ENCODE measurements at places on chromosomes 3 and 15.

DNA sequence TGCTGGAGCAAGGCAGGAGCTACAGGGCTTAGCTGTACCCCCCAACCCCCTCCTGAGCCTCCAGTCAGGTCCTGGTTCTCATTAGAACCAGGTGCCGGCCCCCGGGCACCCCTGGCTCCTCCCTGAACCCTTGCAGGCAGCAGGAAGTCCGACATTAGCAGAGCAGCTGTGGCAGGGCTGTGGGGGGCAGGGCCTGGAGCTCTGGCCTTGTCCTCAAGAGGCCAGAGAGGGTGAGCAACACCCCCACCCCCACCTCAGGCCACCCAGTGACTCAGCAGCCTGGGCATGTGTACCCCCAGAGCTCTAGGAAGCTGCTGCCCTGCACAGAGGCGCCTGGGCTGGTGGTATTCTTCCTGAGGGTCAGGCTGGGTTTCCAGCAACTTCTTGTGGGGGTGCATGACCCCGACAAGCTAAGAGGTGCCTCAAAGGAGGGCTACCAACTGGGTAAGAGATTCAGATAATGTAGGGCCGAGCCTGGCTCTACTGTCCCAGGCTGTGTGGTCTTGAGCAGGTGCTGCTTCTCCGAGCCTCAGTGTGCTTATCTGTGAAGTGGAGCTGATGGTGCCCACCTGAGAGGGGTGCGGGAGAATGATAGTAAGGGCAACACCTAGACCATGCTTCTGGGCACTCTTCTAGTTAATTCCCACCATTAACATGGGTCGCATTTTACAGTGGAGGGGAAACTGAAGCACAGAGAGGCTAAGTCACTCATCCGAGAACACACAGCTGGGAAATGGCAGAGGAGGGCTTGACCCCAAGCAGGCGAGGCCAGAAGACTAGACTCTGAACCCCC is 16.0 kb downstream of the H1-8 start:
- DNase-seq = no peak

GRCh38 chr15:57156210-57156884 is 220.0 kb upstream of the CGNL1 start:
- no peak for DNase-seq

DNA sequence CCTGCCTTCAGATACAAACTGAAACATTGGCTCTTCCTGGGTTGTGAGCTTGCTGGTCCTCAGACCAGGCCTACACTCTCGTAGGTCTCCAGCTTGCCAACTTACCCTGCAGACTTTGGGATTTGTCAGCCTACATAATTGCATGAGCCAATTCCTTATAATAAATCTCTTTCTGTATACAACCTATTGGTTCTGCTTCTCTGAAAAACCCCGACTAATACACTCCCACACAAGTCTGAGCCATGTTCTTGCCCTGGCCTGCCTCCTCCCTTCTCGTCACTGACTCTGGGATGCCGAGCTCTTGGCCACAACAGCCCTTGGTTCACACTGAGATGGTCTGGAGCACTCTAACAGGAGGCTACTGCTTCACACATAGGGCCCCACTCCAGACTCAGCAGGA is 9.5 kb downstream of the CYP19A1 start:
- DNase-seq = no peak

DNA sequence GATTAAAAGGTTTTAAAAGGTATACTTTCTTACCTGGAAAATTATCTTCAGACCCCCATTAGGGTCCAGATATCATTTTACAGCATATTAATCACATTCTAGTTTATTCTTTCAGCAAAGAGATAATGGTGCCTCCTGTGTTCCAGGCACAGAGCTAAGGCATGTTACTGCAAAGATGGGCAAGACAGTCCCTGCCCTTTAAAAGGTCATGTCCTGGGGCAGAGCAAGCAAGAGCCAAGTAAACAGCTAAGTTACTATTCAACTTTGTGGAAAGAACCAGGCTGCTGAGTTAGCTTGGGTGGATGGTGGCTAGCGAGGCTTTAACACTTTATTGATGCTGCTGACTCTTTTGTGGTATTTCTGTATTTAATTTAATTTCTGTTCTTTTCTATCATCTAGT is 75.0 kb downstream of the LRRC28 start:
- DNase-seq = no peak

- no peak for DNase-seq
Measured at GRCh38 chr3:11476735-11477144, 167.0 kb downstream of the VGLL4 start.

DNA sequence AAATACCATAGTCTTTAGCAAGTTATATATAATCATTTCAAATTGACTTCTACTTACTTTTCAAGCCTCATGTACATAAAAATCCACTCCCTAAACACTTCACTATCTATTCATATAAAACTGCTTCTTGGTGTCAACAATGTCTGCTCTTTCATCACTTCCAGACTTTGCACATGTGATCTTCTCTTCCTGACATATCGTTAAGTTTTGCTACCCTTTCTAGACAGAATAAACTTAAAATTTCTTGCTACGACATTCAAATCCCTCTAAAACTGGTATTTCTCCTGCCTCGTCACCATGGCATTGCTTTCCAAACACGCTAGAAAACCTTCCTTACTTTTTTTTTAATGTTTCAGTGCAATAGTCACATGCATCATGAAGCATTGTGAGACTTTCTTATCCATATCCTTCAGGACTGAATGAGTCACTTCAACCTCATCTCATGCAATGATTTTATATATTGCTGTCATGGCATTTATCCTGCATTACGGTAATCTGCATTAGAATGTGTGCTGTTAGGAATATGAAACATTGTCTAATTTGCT is 122.8 kb downstream of the GMNC start:
- DNase-seq = no peak
